SIG-M5 (cell line): ENCODE measurements at places on chromosomes 3 and 15.

DNA sequence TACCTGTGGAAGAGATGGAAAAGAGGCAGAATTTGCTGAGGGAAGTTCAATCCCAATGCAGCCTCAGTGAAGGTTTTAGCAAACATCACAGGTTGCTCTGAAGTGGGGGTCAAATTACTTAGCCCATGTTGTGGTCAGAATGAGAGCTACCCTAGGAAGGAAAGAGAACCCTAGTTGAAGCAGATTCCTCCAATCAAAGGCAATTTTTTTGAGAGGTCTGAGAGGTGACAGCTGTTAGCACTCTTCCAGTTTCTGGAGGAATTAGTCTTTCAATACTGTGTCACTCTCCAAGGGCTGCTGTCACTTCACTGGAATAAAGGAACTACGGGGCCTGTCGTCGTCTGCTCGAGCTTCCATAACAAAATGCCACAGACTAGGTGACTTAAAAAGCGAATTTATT is 584.2 kb upstream of the DPPA4 start:
- no peak for DNase-seq

GRCh38 chr15:50425219-50425618 is 1.0 kb downstream of the USP8 start:
- no peak for DNase-seq

GRCh38 chr15:72735111-72735510 is 48.4 kb downstream of the ADPGK start:
- DNase-seq = no peak

GRCh38 chr3:23826382-23827064 is 20.8 kb downstream of the UBE2E1 start:
- DNase-seq = no peak

DNA sequence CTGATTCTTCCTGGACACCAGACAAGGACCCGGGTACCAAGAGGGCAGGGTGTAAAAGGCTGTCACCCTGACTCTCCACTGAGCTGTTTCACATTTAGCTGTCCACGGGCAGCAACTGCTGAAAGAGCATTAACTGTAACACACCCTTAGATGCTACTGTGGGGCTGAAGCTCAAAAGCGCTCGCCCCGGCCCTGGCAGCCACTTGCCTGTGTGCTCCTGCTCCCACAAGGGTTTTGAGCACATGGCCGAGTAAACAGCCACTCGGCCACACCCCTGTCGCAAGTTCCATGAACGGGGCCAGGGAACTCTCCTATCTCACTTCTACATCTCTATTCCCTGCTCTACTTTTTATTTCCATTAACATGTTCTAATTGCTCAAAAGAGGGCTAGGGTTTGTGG is 421.7 kb downstream of the TUSC7 start:
- no peak for DNase-seq

DNA sequence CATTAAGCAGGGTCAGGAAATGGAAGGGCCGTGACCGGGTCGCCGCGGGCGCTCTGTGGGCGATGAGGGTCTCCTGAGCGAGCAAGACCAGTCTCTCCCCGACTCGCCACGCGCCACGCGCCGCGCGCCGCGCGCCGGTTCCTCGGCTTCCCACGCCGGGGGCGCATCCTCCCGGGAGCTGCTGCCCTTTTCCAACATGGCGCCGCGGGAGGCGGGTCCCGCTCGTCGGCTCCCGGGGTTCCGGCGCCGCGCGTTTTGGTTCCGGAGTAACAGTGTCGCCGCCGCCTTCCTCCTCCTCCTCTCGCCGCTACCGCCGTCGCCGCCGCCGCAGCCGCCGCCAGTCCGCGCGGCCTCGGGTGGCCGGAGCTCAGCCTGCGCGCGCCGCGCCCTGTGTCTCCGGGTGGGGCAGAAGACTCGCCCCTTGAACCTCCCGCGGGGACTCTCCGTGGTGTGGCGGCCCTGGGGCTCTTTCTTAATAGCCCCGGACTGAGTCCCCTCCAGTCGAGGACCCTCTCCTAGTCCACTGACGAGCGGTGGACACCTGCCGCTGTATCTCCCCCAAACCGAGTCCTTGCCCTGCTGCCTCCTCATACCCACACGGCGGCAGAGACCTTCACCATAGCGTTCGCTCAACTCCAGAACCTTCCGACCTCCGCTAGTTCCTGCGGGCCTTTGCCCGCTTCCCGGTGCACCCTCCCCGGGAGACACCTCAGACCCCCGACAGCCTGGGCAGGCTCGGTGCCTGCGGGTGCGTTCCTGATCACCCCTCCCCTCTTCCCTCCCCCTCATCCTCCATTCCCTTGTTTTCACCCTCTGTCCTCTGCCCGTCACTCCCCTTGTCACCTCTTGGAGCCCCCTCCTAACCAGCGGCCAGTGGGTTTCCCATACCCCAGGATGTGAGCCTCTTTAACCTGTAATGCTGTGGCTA is at the start of gene MAP2K5:
MAP2K5 (plus strand) TSS at position 284 of the 928 bp plus-strand sequence; CDS start at position 917, 633 bp downstream.
- DNase-seq = no peak

DNA sequence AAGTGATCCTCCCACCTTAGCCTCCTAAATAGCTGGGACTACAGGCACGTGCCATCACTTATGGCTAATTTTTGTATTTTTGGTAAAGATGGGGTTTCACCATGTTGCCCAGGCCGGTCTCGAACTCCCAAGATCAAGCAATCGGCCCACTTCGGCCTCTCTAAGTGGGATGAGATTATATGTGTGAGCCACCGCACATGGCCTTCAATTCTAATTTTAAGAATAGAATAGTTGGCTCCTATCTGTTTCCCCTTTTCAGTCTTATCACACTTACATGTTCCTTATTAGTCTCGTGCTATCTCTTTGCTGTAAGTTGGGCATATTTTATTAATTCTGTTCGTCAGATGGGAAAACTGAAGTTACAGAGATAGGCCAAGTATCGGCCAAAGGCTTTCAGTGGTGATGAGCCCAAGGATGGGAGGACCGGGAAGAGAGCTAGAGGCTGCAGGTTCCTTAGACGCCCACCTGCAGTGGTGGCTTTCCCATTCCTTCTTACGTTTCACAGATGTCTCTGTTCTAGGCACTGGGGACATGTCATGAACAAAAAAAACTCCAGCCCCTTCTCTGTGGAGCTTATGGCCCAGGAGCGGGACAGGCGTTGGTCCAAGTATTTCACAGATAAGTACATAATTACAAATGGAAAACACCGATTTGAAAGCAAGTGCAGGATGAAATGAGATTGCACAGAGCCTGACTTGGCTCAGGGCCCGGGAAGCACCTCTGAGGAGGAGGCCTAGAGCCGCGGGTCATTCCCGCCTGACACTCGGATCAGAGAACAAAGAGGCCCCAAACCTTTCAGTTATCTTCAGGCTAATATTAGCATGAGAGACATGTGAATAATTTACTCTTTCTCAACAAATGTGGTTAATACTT is 91.1 kb upstream of the KLF13 start:
- DNase-seq = no peak

DNA sequence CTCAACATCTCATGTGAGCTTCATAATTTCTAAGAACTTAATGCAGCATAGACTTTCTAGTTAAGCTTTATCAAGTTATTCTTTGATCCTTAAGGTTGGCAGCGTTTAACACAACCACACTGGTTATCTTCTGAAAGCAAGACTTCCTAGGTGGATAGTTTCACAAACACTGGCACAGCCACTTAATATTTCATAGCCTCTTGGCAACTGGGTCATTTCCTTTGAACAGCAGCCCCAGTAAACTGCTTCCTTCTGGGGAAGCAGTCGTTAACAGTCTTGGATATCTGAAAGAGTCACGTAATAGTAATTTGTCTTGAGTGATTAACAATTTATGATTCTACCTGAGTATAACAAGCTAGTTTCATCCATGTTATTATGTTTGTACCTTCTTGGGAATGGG is 45.9 kb upstream of the ABHD10 start:
- no peak for DNase-seq
